ENCODE measurements at places on chromosomes 7 and 10. TPM values are rescaled to one million over a fixed set of nuclear protein-coding genes. Genes with fewer than 3 reads are reported as not detected.
A peak's percentile ranks its signal among the peaks of the same experiment; 100 is the strongest.

DNA sequence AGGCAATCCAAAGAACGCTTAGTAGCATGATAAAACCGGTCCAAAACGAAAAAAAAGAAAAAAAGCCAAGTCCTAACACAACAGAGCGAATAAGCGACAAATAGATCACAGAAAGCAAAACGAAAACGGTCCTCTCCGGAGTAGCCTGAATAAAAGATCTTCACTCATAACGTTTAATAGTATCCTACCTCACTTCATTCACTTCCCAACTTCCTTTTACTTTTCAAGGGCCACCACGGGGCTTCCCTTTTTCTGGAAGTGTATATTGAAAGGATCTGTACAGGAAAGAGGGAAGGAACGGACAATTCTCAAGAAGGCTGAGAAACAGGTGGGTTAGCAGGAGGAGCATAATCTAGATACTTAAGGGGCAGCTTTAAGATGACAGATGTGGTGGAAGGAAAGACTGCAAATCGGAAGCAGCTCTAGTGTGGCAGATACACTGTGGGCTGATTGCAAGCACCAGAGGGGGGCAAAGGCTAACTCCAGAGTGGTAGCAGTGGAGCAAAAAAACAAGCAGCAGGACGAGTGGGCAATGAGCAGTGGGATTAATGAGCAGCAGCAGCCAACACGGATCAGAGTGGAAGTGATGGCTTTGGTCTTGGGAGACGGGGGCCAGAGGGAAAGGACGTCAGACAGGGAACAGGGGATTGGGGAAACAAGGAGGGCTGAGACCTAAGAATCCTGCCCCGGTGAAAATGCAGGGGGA is 866 bp downstream of the CNOT4 start:
- H3K36me3 ChIP-seq: no peaks in the 10 kb centered on the region
- peaks cover 38% of the 10 kb centered on the region for H3K4me1 ChIP-seq
- H3K27ac ChIP-seq: peak overlapping the region; percentile 95
- H3K27me3 ChIP-seq: no peaks in the 10 kb centered on the region
- peak overlapping the region; percentile 90 for H3K4me3 ChIP-seq
- DNase-seq: no peak

DNA sequence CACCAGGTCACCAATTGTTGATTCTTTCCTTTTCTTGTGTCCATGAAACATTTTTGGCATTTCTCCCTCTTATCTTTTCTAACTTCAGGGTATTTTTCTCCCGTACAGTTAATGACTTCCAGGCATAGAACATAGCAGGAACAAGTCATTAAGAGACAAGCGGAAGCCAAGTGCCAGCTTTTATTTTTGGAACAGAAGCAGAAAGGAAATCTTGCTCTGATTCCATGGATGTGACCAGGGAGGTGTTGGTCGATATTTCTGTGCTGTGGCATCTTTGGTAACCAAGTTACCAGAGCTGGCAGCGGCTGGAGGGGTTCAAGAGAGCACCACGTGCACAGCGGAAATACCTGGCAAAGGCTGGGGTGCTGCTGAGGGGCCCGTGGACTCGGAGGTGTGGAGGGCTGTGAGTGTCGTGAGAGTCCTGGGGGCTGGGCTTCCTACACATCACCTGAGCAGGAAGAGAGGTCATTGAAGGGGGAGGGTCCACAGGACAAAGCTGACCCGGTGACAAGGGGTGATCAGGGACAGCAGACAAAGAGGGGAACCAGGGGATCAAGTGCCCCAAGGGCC is 1.8 kb downstream of the LLCFC1 start:
- H3K4me1 ChIP-seq: peaks cover 9% of the 10 kb centered on the region
- H3K27me3 ChIP-seq: no peaks in the 10 kb centered on the region
- no peak overlapping the region for H3K4me3 ChIP-seq
- H3K27ac ChIP-seq: no peak overlapping the region
- no peak for DNase-seq

GRCh38 chr10:119531067-119531466 is 11.5 kb downstream of the RGS10 start:
- peaks cover 30% of the 10 kb centered on the region for H3K4me1 ChIP-seq
- no peaks in the 10 kb centered on the region for H3K36me3 ChIP-seq
- no peak for DNase-seq
- no peak overlapping the region for H3K4me3 ChIP-seq
- H3K27ac ChIP-seq: no peak overlapping the region

The GPER1 gene
- 8.3 TPM for total RNA-seq

DNA sequence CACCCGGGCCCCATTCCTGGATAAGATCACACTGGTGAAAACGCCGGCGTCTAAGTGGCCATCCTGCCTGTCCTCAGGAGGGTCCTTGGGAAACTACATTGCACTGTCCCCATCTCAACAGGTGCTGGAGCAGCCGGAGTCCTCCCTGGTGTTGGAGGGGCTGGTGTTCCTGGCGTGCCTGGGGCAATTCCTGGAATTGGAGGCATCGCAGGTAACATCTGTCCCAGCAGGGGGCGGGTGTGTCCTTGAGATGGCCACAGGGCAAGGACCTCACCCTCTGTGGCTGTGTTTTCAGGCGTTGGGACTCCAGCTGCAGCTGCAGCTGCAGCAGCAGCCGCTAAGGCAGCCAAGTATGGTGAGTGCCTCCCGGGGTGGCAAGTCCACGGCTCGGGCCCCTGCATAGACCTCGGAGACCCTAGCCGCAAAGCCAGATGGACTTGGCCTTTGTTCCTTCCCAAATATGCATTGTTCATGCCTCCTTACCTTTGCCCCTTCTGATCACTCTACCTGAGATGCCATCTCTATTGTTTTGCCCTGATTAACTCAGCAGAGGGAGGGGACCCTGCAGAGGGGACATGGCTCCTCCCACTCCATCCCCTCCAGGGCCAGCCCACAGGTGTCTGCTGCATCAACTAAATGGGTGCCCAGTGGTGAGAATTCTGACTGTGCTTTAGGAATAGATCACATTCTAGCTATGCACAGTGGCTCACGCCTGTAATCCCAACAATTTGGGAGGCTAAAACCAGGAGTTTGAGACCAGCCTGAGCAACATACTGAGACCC is 23.8 kb downstream of the ELN start:
- no peak for DNase-seq
- H3K36me3 ChIP-seq: peaks cover 60% of the 10 kb centered on the region
- no peaks in the 10 kb centered on the region for H3K4me1 ChIP-seq
- H3K27ac ChIP-seq: no peak overlapping the region
- H3K27me3 ChIP-seq: no peaks in the 10 kb centered on the region

DNA sequence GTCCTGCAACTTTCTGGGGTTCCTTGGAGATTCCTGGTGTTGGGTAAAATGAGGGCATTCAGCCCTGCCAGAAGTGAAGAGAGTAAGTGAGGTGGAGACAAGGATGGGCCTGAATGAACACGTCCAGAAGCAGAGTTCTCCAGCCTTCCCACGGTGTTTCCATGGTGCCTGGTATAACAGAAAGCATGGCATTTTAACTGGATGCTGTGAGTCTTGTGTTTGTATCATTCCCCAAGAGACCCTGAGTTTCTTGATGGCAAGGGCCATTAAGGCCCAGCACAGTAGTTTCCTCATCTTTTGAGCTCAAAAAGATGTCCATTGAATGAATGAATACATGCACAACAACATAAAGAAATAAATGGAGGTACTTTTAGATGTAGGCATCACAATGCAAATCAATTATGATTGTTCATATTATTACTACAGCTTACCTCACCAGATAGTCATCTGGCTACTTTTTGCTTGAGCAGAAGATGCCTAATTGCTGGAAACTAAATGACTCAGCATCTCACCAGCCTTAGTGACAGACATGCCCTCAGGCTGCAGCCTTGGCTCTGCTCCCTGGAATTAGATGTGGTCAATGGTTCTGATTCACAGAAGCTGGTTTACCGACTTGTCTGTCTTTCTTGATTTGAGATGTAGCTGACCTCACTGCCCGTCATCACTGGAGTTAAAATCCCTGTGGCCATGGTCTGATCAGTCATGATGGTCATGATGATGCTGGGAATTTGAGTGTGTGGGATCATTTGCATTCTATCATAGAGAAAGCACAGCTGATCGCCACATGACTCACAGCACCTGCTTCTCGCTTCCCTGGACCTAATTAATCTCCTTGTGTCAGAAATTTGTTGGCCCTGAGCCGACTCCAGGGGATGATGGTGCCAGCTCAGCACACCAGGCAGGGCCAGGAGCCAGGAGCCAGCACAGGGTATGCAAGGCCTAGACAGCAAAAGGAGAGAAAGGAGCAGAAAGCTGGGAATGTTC is 83.9 kb downstream of the CXCL12 start:
- no peak overlapping the region for H3K4me3 ChIP-seq
- H3K27me3 ChIP-seq: no peaks in the 10 kb centered on the region
- H3K36me3 ChIP-seq: no peaks in the 10 kb centered on the region

- H3K27ac ChIP-seq: no peak overlapping the region
- H3K4me1 ChIP-seq: no peaks in the 10 kb centered on the region
- H3K36me3 ChIP-seq: no peaks in the 10 kb centered on the region
- no peaks in the 10 kb centered on the region for H3K27me3 ChIP-seq
- H3K4me3 ChIP-seq: no peak overlapping the region
These were observed 28.1 kb downstream of the PTPRZ1 start for GRCh38 chr7:121901026-121901425.

DNA sequence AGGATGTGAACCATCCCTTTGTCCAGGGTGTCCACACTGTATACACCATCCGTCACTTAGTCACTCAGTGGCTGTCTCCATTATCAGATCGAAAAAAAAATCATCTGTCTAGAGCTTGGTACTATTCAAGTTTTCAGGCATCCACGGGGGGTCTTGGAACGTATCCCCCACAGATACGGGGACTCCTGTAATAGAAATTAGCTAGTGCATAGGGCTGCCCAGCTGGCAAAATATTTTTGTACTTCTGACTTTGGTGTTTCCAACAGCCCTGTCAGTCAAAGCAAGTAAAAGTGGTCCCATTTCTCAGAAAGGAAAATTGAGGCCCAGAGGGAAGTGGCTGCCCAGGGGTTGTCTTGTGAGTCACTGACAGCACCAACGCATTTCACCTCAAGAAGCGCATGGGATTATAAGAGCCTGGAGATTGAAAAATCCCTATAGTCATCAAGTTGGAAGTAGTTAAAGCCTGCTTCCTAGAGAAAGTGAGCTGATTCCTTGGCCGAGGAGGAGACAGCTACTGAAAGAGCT is 52.1 kb upstream of the SLC29A3 start:
- no peak for DNase-seq
- no peaks in the 10 kb centered on the region for H3K36me3 ChIP-seq
- no peaks in the 10 kb centered on the region for H3K27me3 ChIP-seq
- H3K4me3 ChIP-seq: no peak overlapping the region
- H3K4me1 ChIP-seq: peaks cover 42% of the 10 kb centered on the region
- no peak overlapping the region for H3K27ac ChIP-seq

The PEX1 gene
- total RNA-seq: 20.4 TPM

DNA sequence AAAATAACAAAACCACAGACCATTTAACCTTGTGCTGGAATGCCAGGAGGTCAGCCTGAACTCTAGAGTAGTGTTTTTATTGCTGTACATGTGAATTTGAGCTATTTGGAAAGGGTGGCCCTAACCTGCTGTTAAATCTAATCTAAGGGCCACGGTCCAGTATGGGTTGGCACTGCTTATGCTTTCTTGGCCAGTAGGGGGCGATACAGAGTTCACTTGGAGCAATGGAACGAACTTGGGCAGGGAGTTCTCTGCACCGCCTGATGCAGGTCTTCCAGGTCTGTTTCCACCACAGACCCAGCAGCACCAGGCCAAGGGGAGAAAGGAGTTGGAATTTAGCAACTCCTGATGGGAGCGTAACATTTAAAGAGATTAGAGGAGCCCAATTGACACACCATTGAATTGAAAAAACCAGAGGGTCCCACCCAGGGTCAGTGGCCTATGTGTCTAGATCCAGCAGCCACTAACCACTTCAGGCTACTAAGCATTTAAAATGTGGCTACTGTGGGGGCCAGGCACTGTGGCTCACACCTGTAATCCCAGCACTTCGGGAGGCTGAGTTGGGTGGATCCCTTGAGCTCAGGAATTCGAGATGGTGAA is 75.7 kb upstream of the EFCAB10 start:
- DNase-seq: no peak
- H3K27ac ChIP-seq: no peak overlapping the region
- no peaks in the 10 kb centered on the region for H3K27me3 ChIP-seq
- no peaks in the 10 kb centered on the region for H3K36me3 ChIP-seq
- no peak overlapping the region for H3K4me3 ChIP-seq
- H3K4me1 ChIP-seq: peaks cover 34% of the 10 kb centered on the region

DNA sequence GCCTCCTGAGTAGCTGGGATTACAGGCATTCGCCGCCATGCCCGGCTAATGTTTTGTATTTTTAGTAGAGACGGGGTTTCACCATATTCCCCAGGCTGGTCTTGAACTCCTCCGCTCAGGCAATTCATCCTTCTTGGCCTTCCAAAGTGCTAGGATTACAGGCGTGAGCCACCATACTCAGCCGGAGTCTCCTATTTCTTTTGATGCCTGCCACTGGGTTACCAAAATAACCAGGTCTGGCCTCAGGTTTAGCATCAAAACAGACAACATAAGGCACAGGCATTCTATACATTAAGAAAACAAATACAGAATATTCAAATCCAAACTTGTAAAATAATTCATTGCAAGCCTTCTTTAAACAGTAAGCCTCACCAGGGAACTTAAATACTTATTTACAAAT is 289.8 kb upstream of the IMMP2L start:
- H3K36me3 ChIP-seq: peaks cover 6% of the 10 kb centered on the region
- H3K27me3 ChIP-seq: no peaks in the 10 kb centered on the region
- H3K4me3 ChIP-seq: no peak overlapping the region

DNA sequence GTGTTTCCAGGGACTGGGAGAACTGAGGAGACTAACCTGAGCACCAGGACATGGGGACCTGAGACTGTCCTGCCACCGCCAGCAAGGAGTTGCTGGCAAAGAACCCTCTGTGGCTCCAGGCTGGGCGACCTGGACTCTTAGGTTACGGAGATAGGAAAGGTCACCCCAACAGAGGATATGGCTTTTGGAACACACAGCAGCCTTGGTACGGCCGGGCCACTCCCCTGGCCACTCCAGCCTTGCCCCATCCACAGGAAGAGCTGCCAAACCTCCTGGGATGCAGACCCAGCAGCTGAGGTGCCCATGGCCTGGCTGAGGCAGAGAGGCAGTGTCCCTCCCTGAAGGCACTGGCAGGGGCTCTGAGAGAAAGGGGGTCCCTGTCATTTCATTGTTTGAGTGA is 137.8 kb downstream of the OAT start:
- no peaks in the 10 kb centered on the region for H3K27me3 ChIP-seq
- H3K36me3 ChIP-seq: no peaks in the 10 kb centered on the region
- no peak overlapping the region for H3K4me3 ChIP-seq
- no peaks in the 10 kb centered on the region for H3K4me1 ChIP-seq
- H3K27ac ChIP-seq: no peak overlapping the region

- no peak overlapping the region for H3K27ac ChIP-seq
- no peaks in the 10 kb centered on the region for H3K36me3 ChIP-seq
- H3K4me1 ChIP-seq: peaks cover 46% of the 10 kb centered on the region
- DNase-seq: no peak
- H3K4me3 ChIP-seq: no peak overlapping the region
These were observed 55.0 kb downstream of the WAC start for GRCh38 chr10:28587970-28588290.

- no peak overlapping the region for H3K4me3 ChIP-seq
- H3K27me3 ChIP-seq: no peaks in the 10 kb centered on the region
- DNase-seq: no peak
- H3K27ac ChIP-seq: no peak overlapping the region
These were observed 194.1 kb upstream of the ZNF804B start for GRCh38 chr7:88565401-88565800.

The FGFR2 gene
- total RNA-seq: 54.0 TPM

DNA sequence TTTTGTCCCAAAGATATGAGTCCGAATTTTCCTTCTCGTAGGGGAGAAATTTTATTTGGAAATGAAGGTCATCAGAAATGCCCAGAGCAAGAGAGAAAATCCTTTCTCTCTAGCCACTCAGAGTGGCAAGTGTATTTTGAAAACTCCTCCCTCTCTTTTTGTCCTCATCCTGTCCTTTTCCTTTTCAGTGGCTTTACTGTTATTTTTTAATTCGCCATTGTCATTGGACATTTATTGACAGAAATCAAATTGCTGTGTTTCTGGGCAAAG is 39.6 kb downstream of the TET1 start:
- H3K4me3 ChIP-seq: peak overlapping the region; percentile 53
- H3K27me3 ChIP-seq: no peaks in the 10 kb centered on the region
- H3K4me1 ChIP-seq: peaks cover 27% of the 10 kb centered on the region

The PLA2G12B gene
- total RNA-seq: not detected

The OGA gene
- total RNA-seq: 125 TPM
